ENCODE measurements at places on chromosomes 5 and 9. TPM values are rescaled to one million over a fixed set of nuclear protein-coding genes. Genes with fewer than 3 reads are reported as not detected.
A peak's percentile ranks its signal among the peaks of the same experiment; 100 is the strongest.

MUSK gene
- total RNA-seq = 1.1 TPM

FAM151B gene
- 7.6 TPM for total RNA-seq

GRCh38 chr5:113202746-113203716, 226.4 kb downstream of the DCP2 start:
- DNase-seq = peak; percentile 15

DNA sequence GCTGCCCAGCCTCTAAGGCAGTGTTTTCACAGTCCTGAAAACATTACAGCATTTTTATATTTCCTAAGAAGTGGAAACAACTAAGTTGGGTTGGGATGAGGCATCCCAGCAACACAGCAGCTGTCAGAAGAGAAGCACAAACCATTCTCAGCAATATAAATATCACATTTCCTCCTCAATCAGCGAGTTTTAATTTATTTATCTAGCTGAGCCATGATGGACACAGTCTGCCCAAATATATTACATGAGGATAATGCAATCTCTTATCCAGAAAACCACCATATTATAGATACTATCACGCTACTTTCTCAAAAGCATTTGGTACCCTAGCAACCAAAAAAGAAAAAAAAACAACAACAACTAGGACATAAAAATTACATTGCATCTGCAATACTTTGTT, 158.5 kb downstream of the FSTL4 start:
- no peak for DNase-seq

DNA sequence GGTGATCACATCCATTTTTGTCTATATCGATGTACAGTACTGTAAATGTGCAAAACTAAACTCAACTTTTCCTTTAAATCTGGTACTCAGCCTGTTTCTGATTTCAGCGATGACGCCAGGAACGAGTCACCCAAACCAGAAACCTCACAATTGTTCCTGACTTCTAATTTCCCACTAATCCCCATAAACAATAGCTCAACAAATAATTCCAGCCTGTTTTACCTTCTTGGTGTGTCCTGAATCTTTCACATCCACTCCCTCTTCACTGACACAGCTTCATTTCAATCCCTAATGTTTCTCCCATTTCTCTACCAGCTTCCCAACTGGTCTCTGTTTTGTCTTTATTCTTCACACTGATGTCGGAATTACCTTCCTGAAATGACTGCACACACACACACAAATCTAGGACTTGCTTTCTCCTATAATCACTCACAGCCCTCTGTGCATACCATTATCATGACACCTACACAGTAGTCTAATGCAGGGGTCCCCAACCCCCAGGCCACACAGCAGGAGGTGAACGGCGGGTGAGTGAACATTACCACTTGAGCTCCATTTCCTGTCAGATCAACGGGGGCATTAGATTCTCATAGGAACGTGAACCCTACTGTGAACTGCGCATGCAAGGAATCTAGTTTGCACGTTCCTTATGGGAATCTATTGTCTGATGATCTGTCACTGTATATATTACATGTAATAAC, 97.8 kb upstream of the SLC30A5 start:
- no peak for DNase-seq

LCN9 gene
- total RNA-seq = not detected
